ENCODE measurements at places on chromosomes 1 and 21.

GRCh38 chr1:248923352-248924338, 17.6 kb downstream of the PGBD2 start:
- no peak for DNase-seq

DNA sequence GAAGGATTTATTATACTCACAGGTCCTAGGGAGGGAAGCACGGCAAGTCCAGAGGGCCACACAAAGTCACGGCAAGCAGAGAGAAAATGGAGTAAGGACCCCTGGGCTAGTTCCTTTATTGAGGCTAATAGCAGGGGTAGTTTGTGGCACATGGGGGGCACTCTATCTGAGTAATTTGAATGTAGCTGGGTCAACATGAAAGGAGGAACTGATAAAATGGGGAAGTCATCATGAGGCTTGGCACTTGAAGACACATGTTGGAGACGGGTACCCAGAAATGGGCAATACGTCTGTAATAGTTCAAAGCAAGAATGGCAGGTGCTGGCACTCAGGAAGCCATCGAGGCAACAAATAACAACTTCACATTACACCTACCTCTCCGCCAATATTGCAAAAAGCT, 1136.4 kb downstream of the MRPL39 start:
- no peak for DNase-seq

DNA sequence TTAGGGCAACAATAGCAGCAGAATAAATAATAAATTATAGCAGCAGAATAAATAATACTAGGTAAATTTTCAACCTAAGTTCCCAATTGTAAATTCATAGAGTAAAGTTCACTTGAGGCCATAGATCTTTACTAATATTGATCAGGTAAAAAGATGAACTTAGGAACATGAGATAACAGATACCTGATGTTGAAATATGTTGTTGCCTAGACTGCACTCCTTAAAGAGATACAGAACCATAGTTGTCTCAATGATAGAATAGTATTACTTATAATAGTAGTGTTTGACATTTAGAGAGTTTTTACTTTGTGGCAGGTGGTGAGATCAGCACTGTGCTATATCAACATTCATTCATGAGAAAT, 378 bp upstream of the F13B start:
- no peak for DNase-seq

- no peak for DNase-seq
Observed at GRCh38 chr1:108075055-108075454, 110.1 kb upstream of the VAV3 start.

- no peak for DNase-seq
Observed at GRCh38 chr21:20877976-20878375, 120.2 kb upstream of the NCAM2 start.

GRCh38 chr1:4058122-4058521, 158.1 kb upstream of the C1orf174 start:
- DNase-seq: no peak

DNA sequence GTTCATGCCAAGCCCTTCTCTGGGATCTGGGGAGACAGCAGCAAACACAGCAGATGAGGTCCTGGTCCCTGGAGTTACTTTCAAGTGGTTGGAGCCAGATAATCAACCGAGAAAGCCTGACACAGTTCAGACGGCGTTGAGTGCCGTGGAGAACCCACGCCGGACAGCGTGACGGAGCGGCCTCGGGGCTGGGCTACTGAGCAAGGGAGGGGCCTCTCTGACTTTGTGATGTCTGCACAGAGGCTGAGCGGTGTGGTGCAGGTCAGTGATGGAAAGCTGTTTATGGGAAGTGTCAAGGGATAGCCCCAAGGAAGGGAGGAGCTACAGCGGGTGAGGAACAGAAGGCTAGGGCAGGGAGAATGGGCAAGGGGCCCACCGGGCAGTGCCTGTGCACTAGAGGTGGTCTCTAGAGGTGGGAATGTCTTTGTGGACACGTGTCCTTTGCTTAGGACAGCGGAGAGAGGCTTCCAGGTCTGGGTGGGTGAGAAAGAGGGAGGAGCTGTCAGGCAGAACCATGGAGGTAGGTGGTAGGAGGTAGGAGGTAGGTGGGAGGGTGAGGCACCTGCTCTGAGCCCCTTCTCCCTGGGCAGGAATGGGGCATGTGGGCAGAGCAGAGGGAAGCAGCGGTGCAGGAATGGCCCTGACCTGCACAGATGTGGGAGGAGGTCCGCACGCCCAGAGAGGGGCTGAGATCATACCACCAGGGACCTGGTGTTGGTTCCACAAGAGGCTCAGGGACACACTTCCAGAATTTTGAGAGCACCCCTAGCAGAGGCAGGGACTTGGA, 62.8 kb downstream of the RUNX3 start:
- DNase-seq: no peak

DNA sequence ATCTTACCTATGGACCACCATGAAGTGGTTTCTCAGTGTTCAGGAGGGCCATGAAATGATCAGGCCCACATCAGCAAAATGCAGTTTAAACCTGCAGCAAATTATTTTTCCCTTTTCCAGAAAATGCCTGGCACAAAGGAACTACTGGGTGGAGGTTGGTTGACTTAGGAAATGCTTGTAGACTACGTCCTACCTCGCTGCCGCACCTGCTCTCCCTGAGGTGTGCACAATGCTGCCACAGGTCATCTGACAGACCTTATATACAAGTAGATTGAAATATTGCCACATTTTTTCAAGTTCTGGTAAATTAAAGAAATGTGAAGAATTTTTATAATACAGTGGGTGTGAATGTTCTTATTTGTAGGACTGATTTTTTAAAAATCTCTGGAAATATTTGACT, 166.7 kb upstream of the PDE4B start:
- no peak for DNase-seq

- DNase-seq: no peak
Observed at GRCh38 chr1:209367061-209367772, 216.3 kb upstream of the CAMK1G start.

Data from CD4-positive, alpha-beta T cell treated with Interleukin-21 for 1 hour (primary cell).